ENCODE measurements at places on chromosomes 16 and 17. TPM values are rescaled to one million over a fixed set of nuclear protein-coding genes. Genes with fewer than 3 reads are reported as not detected.

Gene ANKFN1
- total RNA-seq, result not detected

Gene SOST
- not detected for total RNA-seq

Gene EXOC3L1
- 1.4 TPM for total RNA-seq

Gene TEKT1
- not detected for total RNA-seq

Gene TBC1D3I
- 0.68 TPM for total RNA-seq

Gene NTN1
- total RNA-seq, result 9.1 TPM

Gene MSI2
- total RNA-seq, result 30.4 TPM

Gene C17orf107
- 1.3 TPM for total RNA-seq

Gene ABCA6
- total RNA-seq, result 2.4 TPM

Gene FBXW10B
- 8.0 TPM for total RNA-seq

Gene ALKBH5
- total RNA-seq, result 45.3 TPM

Gene PPY
- not detected for total RNA-seq

Gene SMARCE1
- 51.7 TPM for total RNA-seq

Gene MYH8
- not detected for total RNA-seq

Gene CAMTA2
- 23.8 TPM for total RNA-seq

Gene CHST4
- total RNA-seq, result 0.16 TPM

Gene C16orf89
- 0.56 TPM for total RNA-seq

Gene TSNAXIP1
- total RNA-seq, result 0.40 TPM

Gene CCL7
- total RNA-seq, result not detected

Gene CCDC154
- total RNA-seq, result 0.12 TPM

Gene PAFAH1B1
- 102 TPM for total RNA-seq

Gene DUS2
- total RNA-seq, result 17.4 TPM

Gene CFAP97D1
- total RNA-seq, result not detected

Gene PIGL
- total RNA-seq, result 18.9 TPM

Gene BAIAP3
- 2.0 TPM for total RNA-seq

Gene UTS2R
- not detected for total RNA-seq

Gene GPR139
- total RNA-seq, result not detected

Gene CTF1
- 2.3 TPM for total RNA-seq

Gene GAS7
- 17.3 TPM for total RNA-seq

Gene WFIKKN1
- total RNA-seq, result 0.08 TPM

Gene MAP2K6
- 6.9 TPM for total RNA-seq

Gene PERCC1
- total RNA-seq, result not detected

Gene MAF
- total RNA-seq, result 27.2 TPM

Gene CA10
- not detected for total RNA-seq

Gene COPZ2
- 17.3 TPM for total RNA-seq

Gene SDK2
- total RNA-seq, result 4.9 TPM

Gene SPATA32
- total RNA-seq, result 0.24 TPM

Gene C16orf95
- total RNA-seq, result 6.5 TPM

Gene NXPH3
- 0.16 TPM for total RNA-seq

Gene HEXD
- 9.8 TPM for total RNA-seq

Gene ZNF785
- total RNA-seq, result 8.4 TPM

Gene GPRC5C
- 13.0 TPM for total RNA-seq

Gene NOG
- not detected for total RNA-seq

Gene ITGAL
- 2.0 TPM for total RNA-seq
